ENCODE measurements at places on chromosomes 1 and 21.

DNA sequence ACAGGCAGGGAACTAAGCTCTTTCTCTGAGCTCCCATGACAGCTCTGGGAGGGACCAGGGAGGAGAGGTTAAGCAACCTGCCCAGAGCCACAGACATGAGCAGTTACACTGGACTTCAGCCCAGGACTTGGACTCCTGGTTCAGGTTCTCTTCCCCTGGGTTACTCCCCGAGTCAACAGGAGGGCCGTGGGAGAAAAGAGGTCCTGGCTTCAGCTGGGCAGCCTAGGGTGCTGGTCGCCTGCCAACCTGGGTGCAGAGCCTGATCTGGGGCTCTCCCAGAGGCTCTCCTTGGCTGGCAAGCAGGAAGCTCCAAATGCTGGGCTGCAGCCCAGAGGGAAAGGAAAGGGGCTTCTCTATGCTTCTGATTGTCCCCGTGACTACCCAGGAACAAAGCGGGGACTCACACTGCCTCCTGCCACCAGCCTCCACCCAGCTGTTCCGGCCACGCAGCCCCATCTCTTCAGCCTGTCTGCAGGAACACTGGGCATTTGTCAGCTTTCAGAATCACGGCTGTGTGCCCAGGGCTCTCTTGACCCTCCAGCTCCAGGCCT lies 141.8 kb downstream of the HIVEP3 start:
- DNase-seq, result no peak

GRCh38 chr1:60958001-60958400 lies 124.4 kb upstream of the NFIA start:
- no peak for DNase-seq

DNA sequence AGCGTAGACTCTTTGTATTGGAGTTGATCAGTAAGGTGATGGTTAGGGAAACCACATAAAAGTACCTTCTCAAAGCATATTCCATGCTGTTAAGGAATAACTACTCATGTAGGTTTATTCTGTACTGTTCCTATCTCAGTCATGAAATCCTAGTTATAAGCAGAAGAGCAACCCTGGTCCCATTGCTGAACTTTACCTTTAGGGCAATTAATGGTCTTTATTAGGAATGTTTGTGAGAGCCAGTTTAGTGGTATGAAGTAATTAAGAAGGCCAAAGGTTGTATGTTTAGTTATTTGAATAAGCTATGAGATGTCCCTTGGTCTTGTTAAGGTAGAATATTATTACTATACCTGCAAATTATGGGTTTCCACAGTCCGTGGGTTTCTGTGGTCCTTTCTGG lies 44.0 kb downstream of the ACP6 start:
- no peak for DNase-seq

GRCh38 chr1:200887036-200887435 lies 7.7 kb upstream of the INAVA start:
- no peak for DNase-seq

GRCh38 chr1:96979304-96980268 lies 258.0 kb downstream of the PTBP2 start:
- DNase-seq, result no peak

- DNase-seq, result no peak
These were observed 102.0 kb upstream of the ARHGEF16 start for GRCh38 chr1:3352299-3352951.

- no peak for DNase-seq
These were observed 7.8 kb downstream of the IRF6 start for GRCh38 chr1:209797978-209798639.

DNA sequence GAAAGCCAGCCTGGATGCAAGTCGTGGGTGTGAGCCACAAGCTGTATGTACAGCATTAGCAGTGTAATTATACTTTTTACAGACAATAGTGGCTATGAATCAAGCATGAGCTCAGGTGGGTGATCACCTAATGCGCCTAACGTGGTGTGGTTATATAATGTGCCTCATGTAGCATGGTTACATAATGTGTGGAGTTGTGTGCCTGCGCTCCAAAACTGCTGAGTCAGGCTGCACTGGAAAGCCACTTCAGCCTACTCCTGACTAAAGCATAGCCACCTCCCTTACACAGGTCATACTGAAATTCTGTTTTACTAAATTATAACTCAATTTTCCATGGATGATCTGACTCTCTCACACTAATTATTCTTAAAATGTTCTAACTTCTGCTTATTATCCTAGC lies 69.8 kb downstream of the KCNT2 start:
- peak; percentile 14 for DNase-seq

- no peak for DNase-seq
These were observed 130.8 kb downstream of the BEND5 start for GRCh38 chr1:48645883-48646282.

DNA sequence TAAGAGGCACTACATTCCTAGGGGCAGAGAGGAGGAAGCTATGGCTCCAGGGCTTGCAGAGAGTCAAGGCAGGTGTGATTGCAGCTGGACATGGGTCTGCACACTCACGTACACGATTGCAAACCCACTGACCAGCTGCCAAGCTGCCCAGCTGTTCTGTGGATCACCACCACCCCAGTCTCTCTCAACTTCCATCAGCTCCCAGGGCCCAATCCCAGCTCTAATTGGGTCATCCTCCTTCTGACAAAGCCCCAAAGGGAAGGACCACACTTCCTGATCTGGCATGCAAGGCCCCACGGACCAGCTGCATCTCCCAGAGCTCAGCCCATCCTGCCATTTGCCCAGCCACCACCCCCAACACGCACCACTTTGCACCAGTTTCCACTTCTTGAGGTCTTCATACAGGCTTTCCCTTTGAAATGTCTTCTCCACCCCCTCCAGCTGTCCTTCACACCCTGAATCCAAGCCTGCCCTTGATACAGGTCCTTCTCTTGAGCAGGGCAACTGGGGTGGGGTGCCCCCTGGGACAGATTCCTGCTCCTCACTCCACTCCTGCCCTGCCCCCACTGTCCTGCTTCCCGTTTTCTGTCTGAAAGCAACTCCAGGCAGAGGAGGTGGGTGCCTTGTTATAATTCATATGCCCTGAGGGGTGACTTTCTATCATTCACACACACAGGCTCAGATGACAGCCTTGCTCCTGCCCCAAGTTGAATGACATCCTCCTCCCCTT lies 179.4 kb upstream of the EDN2 start:
- DNase-seq, result no peak

GRCh38 chr1:7942214-7942921 lies 1.7 kb upstream of the TNFRSF9 start:
- DNase-seq, result no peak

- DNase-seq, result no peak
These were observed 338.4 kb downstream of the DISC1 start for GRCh38 chr1:231964961-231965360.

- DNase-seq, result no peak
These were observed 101.4 kb downstream of the LHX9 start for GRCh38 chr1:198018529-198018928.

- DNase-seq, result no peak
These were observed 22.7 kb upstream of the LSM10 start for GRCh38 chr1:36420409-36420808.

- no peak for DNase-seq
These were observed 171.3 kb downstream of the HHAT start for GRCh38 chr1:210499956-210500355.

- no peak for DNase-seq
These were observed 17.7 kb upstream of the PIK3R3 start for GRCh38 chr1:46150085-46150484.

DNA sequence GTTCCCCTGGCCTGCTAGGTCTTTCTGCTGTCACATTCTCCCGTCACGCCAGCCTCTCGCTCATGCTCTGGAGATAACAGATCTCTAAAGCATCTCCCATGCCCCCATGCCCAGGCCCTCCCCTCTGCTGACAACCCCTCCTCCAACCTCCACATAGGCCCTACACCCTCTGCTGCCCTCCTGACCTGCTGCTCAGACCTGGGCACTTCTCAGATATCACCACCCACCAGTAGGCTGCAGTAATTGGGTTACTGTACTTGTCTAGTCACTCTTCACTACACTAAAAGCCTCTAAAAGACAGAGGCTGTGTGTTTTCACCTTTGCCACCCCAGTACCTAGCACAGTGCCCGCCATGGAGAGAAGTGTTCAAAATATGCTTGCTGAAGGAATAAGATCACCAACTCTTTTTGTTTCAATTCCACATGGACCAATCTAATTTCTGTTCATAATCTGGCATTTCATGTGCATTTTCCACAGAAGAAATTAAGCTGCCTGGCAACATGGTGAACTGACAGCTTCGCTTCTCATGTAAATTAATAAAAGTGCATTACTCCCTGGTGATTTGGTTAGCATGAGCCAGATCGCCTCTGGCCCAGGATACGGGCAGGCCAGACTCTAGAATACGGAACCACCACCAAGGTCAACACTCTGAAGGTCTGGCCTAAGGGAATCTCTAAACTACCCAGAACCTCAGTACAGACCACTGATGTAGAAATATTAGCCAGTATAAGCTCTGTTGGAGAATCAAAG lies 20.7 kb downstream of the LBR start:
- no peak for DNase-seq

- DNase-seq, result peak; percentile 72
These were observed at the start of gene TINAGL1 for GRCh38 chr1:31576201-31576669. TINAGL1 (plus strand) TSS chr1:31576515; CDS start chr1:31577149, 634 bp downstream.

DNA sequence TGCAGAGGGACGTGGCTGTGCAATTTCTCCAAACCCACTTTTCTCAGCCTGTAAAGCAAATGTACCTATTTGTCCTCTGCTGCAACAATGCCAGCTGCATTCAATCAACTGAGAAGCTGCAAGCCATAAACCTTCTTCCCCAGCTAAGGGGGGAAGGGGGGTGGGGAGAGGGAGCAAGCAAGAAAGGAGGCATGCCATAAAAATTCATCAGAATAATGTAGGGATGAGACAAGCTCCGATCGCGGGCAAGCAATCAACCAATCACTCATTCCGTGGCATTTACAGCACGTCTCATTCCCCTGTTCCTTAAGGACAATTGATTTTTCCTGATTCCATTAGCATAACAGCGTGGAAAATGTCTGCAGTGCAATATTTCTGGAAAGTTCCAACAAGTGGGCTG lies 144.8 kb downstream of the DMRTA2 start:
- DNase-seq, result no peak

GRCh38 chr21:42574234-42575027 lies 60.8 kb downstream of the SLC37A1 start:
- DNase-seq, result no peak

- no peak for DNase-seq
These were observed 158.3 kb upstream of the CACNA1E start for GRCh38 chr1:181324797-181325616.

DNA sequence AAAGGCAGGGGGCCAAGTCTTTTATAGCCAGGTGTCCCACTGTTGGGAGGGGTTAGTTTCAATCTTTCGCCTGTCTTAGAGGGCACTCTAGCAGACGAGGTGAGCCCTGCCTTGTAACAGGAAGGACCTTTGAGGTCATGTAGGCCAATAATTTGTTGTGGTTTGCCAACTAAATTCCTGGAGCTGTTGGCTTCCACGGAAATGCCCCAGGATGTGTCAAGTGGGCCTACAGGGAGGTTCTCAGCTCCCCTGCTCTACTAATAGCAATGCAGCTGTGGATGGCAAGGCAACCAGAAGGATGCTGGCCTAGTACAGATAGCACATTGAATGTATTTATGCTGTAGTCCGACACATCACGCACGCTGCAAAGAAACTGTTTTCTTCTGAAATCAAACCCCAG lies 22.3 kb upstream of the CASQ2 start:
- no peak for DNase-seq

DNA sequence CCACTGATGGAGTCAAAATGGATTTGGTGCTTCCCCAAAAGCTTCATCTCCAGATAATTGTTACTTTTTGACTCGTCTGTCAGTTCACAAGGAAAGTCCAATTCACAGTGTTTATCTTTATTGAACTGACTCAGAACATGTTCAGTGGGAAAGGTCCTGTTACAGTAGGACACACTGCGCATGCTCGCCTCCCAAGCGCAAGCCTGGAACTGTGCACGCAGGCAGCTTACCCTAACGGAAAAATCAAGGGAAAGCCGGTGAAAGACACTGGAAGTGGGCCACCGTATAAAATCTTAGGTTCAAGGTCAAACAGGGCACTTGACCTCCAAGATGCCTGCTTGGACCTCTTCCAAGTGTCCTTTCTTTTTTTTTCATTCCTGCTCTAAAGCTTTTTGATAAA lies 174.6 kb downstream of the USP25 start:
- no peak for DNase-seq

DNA sequence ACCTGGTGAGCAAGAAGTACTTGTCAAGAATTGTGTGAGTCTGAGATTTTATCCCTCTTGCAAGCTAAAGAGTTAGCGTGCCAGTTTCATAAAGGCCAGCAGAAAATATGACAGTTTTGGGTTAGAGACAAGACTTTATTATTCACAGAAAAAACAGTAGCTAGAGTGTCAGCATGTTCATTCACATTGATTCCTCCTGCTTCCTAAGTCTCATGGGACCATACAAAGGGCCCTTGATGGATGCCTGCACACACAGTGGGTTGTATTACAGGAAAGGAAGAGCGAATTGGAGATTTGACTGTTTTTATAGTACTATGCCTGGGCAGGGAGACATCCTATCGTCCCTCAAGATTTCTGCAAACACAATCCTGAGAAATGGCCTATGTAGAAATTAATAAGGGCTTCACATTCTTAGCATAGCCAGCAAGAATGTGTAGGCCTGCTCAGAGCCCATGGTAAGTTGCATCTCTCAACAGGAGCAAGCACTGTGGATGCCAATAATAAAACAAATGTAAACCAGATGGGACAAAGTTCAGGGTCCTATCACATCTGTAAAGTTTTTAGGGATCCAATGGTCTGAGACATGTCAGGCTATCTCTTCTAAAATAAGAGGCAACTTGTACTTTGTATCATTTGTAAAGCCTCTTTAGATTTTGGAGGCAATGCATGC lies 4.0 kb upstream of the ASPM start:
- DNase-seq, result no peak

- peak; percentile 55 for DNase-seq
These were observed 114.3 kb upstream of the ZNF678 start for GRCh38 chr1:227449051-227449450.

- DNase-seq, result no peak
These were observed 1.4 kb downstream of the ZMYM6 start for GRCh38 chr1:35030338-35030737.

All from ACHN (cell line).